ENCODE measurements at places on chromosomes 6 and 20.

- DNase-seq: no peak
Measured at GRCh38 chr6:6699741-6700367, 111.3 kb downstream of the LY86 start.

- no peak for DNase-seq
Measured at GRCh38 chr6:30618270-30618797, 694 bp downstream of the MRPS18B start.

DNA sequence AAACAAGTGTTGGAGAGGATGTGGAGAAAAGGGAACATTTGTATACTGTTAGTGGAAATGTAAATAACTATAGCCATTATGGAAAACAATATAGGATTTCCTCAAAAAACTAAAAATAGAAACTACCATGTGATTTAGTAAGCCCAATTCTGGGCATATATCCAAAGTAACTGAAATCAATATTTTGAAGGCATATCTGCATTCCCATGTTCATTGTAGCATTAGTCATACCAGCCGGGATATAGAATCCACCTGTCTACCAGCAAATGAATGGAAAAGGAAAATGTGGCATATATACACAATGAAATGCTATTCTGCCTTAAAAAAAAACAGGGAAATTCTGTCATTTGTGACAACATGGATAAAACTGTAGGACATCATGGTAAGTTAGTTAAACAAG, 15.3 kb upstream of the C6orf58 start:
- DNase-seq: no peak

- DNase-seq: no peak
Measured at GRCh38 chr20:44448753-44449546, 26.7 kb upstream of the TTPAL start.

DNA sequence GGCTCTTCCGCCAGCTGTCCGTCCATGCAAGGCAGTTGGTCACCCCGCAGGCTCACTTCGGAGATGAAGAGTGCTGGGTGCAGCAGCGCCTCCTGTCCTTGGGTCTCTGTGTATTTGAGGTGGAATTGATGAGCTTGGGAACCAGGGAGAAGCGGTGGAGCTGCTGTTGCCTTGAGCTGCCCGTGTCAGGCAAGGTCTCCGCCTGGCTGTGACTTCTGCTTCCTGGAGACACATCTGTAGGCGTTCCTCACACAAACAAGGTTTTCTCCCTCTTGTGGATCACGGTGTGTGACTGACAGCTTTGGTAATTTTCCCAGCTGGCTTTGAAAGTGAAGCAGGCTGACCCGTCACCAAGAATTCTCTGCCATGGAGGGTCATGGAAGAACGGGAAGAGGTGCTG, 2.5 kb upstream of the SLC17A9 start:
- no peak for DNase-seq

- no peak for DNase-seq
Measured at GRCh38 chr6:22141241-22141745, 155.5 kb downstream of the PRL start.

GRCh38 chr6:163170294-163170883, 244.1 kb upstream of the QKI start:
- DNase-seq: no peak

- DNase-seq: no peak
Measured at GRCh38 chr20:24449026-24449720, 20.3 kb upstream of the SYNDIG1 start.

DNA sequence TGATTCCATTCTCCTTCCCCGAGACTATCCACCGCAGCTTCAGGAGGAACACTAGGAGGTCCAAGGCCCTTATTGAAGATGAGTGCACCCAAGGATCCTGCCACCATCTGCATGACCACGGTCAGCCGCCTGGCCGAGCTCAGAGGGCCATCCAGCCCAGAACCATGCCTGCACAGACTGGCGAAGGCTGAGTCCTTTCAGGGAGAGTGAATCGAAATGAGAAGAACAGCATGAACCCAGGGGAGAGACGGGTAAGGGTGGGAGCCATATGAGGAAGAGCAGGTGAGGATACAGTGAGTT, 26.3 kb downstream of the SERPINB6 start:
- no peak for DNase-seq

DNA sequence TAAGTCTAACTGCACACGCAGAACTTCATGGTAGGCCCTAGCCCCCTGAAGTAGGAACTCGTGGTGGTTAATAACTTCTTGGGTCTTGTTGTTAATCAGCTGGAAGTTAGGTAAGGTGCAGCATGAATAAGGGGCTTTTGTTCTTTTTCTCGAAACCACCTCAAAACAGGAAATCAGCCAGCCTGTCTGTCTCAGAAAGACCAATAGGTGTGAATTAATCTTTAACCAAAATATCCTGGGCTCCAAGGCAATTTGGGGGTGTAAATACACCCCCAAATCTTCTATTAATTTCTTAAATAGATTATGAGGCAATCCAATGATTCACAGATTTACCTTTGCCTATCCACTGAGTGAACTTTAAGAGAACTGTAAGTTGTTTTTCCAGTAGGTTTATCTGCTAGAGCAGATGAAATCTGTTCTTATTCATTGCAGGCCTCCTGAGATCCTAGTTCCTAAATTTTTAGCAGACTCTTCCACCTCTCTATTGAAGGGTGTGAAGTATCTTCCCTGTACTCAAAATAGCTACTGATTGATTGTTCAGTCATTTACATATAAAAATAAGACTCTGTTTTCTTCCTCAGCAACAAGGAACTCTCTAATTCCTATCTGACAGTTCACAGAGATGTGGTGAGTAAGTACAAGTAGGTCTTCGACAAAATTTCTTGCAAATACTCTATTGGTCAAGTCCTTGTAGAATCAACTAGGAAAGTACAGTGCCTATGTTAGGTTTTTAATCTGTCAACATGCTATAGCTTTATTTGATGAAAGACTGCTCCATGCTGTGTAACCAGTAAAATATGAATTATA, 427.1 kb upstream of the NOX3 start:
- DNase-seq: no peak

DNA sequence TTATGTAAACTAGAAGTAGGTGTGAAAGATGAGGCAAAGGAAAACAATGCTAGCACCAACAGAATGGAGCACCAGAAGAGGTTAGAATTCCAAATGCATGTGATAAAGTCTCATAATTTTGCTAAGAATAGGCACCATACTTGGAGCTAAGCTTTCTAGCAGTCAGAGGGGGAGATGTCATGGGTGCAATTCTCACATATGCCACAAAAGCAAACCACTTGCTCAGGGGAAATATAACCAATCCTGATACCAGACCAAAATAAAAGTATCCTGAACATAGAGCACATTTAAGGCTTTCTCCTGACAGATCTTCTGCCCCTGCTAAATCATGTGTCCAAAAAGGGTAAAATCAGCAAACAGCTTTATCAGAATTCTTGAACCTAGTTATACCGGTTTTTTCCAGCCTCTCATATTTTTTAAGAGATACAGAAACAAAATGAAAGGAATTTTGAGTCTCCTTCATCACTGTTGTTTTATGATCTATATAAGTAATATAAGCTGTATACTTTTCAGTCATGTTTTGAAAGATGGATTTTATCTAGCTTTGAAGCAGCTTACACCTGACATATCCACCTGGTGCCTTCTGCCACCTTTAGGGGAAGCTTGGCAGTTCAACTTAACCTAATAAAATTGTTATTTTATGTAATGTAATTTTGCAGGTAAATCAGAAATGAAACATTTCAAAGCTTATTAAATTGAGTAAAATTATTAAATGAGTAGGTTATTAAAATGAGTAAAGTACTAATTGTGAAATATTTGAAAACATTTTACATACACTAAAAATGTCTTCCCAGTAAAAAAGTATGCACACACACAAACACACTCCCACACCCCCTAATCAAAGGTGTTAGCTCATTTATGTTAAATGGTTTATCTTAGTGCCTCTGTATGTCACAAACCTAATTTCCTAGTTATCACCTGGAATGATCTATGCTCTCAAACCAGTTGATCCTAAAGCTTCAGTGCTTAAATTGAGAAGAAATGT, 2.8 kb downstream of the SPO11 start:
- no peak for DNase-seq

GRCh38 chr6:125104425-125104824, 49.1 kb upstream of the TPD52L1 start:
- no peak for DNase-seq

- DNase-seq: no peak
Measured at GRCh38 chr20:35120012-35120701, 27.0 kb downstream of the EDEM2 start.

DNA sequence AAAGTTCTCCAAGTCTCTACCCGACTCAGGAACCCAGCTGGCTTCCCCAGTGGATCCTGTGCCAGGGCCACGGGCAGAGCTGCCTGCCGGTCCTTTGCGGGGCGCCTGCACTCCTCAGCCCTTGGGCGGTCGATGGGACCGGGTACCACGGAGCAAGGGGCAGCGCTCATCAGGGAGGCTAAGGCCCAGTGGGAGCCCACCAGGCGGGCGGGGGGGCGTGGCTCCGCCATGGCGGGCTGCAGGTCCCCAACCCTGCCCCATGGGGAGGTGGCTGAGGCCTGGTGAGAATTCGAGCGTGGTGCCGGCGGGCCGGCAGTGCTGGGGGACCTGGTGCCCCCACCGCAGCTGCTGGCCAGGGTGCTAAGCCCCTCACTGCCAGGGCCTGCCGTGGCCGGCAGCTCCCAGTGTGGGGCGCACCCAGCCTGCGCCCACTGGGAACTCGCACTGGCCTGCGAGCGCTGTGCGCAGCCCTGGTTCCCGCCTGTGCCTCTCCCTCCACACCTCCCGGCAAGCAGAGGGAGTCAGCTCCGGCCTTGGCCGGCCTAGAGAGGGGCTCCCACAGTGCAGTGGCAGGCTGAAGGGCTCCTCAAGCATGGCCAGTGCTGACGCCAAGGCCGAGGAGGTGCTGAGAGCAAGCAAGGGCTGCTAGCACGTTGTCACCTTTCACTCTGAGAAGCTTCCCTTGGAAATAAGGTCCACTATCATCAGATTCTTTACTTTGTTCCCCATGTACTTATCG, 14.8 kb upstream of the ELOVL5 start:
- DNase-seq: no peak

GRCh38 chr20:63125581-63125837, 90.4 kb downstream of the YTHDF1 start:
- DNase-seq: no peak

DNA sequence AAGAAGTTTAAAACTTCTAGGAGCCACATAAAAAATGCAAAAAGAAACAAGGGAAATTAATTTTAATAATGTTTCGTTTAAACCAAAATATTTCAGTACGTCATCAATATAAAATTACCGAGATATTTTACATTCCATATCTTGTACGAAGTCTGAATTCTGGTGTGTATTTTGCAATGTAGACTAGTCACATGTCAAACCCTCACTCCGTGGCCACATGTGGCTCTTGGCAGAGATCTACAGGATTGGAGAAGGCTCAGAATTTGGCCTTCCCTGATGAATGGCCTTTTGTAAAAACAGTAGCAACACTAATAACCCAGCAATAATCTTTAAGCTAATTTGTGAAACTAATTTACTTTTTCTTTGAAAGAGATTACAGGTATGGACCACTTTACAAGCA, 217.1 kb downstream of the PRL start:
- no peak for DNase-seq

GRCh38 chr6:122555561-122555960, 54.6 kb upstream of the PKIB start:
- no peak for DNase-seq

DNA sequence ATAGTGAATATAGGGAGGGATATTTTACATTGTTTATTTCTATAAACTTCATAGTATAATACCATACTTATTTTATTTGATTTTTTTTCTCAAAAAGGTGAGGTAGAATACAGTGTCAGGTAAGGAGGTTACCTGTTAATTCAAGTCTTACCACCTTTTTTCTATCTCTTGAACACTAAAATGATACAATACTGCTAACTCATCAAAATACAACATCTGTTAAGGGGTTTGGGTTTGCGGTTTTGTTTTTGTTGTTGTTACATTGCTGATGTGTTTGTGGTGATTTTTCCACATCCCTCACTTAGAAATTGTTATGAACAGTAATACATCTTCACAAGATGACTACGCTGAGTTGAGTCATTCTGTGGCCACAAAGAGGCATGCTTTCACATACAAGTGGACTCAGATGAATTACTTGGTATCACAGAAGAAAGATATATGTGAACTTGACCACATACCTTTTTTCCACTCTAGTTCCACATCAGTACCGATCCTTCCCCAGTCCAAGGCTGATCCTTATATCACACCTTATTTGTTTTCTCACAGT, 139.4 kb upstream of the ID4 start:
- DNase-seq: no peak

DNA sequence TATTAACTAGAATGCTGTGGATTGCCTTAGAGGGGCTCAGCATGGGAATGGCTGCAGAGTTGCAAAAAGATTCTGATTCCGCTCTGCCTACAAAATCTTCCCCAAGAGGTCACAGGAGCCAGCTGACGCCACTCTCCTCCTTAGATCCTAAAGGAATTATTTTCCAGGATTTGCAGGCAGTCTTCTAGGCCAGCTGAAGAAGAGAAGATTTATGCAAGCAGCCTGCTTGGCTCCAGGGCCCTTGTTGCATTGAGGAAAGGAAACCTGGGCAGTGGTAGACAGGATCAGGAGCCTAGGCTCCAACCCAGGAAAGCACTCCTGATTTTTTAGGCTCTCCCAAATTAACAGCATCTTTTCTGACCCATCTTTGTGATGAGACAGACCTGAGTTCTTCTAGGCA, 245.8 kb downstream of the PKHD1 start:
- no peak for DNase-seq

- DNase-seq: no peak
Measured at GRCh38 chr6:80468398-80468797, 361.9 kb downstream of the BCKDHB start.

GRCh38 chr6:74222768-74223333, 526.8 kb downstream of the CD109 start:
- DNase-seq: no peak

- no peak for DNase-seq
Measured at GRCh38 chr6:26017632-26017966, 55.0 kb downstream of the TRIM38 start.

DNA sequence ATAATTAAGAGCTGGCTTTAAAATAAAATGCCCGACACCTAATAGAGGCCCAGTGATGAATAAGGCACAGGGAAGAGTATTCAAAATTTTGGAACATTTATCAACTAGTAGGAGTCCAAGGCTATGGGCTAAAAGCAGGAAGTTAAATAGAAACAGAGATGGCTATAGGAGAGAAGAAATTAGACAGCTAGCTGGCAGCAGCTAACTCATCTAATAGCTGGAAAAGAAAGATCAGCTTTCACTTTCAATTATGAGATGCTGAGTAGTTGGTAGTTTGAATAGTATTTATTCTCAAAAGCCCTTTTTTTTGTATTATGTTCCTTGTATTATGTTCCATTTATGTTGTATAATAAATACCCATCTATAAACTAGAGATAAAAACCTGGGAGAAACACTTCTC, 215.7 kb downstream of the SLC35F1 start:
- DNase-seq: no peak

- no peak for DNase-seq
Measured at GRCh38 chr6:29490552-29490951, 2.8 kb upstream of the MAS1L start.

GRCh38 chr6:159691133-159691962, 1.7 kb downstream of the SOD2 start:
- DNase-seq: no peak

DNA sequence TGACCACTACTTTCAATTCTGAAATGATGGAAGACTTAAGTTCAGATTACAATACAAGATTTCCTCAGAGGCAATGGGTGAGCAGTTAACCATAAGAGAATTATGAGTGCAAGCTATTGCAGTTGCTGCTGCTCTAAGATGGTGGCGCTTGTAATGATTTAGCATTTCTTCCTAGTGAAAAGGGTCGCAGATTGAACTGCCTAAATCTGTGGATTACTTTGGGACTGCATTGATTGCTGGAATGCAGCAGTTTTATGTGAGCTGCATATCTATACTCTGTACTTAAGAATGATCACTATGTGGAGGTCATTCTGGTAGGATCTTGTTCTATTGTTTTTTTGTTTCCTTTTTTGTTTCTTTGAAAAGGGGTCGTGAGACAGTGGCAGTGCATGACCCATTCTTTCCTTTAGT, 5.3 kb downstream of the SCAF8 start:
- no peak for DNase-seq

Data from cortex of kidney (tissue), 1 donor.